GM13977 (cell line): ENCODE measurements at places on chromosomes 12 and 14.

- DNase-seq, result no peak
Observed at GRCh38 chr14:91654836-91655235, 77.0 kb downstream of the CATSPERB start.

- DNase-seq, result peak; percentile 19
Observed at GRCh38 chr12:30622509-30622908, 73.2 kb downstream of the IPO8 start.

DNA sequence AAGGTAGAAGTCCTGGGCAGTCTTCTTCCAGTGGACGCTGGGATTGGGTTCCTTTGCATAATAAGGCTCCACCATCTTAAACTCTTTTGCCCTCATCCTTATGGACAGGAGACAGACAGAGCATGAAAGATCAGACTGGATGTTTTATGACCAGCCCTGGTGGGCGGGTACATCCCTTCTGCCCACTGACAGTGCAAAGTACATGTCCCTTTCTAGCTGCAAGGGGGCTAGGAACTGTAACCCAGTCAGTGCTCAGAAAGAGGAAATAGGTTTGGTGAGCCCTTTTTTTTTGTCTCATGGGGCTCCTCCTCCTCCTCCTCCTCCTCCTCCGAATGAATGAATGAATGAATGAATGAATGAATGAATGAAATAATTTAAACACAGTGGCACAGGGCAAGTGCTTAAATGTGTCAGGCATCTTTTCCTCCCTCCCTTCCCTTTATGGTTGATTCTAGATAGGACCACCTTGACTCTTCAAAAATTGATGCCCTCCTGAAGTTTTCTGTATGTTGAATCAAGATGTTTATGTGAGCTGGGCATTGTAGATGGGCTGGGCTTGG is 36.4 kb upstream of the HNF1A start:
- no peak for DNase-seq

DNA sequence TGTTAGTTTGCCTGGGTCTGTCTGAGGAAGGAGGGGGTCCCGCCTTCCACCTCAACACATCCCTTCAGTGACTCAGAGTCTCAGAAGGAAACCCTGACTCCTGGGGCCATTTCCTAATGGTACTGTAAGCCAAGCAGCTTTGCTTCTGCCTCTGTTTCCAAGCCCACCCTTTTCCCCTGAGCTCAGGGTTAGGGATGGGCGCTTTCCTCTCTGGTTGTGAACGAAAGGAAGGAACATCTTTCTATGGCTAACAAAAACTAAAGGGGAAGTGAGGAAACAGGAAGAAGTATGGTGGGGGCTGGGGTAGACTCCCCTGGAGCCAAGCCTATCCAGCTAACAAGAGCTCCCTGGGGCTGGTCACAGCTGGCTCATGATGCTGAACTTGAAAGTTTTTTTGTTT is 11.6 kb upstream of the UNC119B start:
- no peak for DNase-seq

- DNase-seq, result no peak
Observed at GRCh38 chr12:121371404-121371803, 19.2 kb upstream of the ANAPC5 start.

- no peak for DNase-seq
Observed at GRCh38 chr14:67411820-67412421, at the start of gene PLEK2. TSS of gene PLEK2 (minus strand) at chr14:67412165. CDS start at chr14:67412059, 106 bp downstream.

DNA sequence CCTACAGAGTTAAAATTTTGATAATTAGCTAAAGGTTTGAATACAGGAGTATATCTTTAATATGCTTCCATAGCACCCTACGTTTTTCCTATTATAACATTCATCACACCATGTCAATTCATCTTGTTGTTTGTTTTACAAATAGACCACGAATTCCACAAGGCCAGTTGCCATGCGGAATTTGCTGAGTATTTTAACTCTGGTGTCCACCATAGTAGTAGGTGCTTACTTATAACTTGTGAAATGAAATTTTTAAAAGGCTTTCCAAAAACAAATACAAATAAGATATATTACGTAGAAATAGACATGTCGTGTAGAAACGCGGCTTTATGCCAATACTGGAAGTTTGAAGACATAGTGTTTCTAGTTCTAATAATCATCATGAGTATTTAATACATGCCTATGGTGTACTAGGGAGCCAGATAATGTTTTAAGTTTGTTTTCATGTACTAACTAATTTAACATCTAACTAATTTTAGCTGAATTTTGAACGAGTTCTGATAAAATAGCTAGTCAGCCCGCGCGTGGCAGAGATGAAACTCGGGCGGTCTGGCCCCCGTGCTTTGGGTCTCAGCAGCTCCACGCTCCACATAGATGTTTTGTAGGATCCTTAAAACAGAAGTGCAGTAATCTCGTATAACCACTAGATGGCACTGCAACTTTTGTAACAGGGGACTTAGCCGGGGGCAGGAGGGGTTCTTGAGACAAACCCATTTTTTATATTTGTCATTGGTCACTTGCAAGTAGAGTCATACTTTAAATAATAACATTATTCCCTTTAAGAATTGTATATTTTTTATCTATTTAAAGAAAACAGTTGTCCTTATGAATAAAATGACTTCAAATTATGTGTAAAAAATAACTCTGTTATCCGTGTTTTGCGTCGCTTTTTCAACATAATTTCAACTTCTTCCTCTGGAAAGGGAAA is 10.2 kb downstream of the CD69 start:
- peak; percentile 40 for DNase-seq
